Activated CD4-positive, CD25-positive, alpha-beta regulatory T cell treated with anti-CD3 and anti-CD28 coated beads, Interleukin-2, amount 50 U/mL, for 16 hours (primary cell): ENCODE measurements at places on chromosomes 5 and 9.

DNA sequence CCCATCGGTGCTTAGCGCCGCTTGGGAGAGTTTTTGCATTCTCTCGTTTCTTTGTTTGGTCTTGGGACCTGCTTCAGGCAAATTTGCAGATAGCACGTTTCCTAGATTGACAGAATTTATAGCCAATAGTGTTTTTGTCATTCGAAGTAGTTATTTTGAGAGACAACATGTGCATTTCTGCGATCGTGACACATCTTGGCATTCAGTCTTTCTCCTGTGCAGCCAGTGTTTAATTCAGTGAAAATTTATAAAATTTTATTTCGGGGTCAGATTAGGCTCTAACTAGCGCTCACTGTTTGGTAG lies 830 bp downstream of the PRRC1 start:
- no peak for DNase-seq

DNA sequence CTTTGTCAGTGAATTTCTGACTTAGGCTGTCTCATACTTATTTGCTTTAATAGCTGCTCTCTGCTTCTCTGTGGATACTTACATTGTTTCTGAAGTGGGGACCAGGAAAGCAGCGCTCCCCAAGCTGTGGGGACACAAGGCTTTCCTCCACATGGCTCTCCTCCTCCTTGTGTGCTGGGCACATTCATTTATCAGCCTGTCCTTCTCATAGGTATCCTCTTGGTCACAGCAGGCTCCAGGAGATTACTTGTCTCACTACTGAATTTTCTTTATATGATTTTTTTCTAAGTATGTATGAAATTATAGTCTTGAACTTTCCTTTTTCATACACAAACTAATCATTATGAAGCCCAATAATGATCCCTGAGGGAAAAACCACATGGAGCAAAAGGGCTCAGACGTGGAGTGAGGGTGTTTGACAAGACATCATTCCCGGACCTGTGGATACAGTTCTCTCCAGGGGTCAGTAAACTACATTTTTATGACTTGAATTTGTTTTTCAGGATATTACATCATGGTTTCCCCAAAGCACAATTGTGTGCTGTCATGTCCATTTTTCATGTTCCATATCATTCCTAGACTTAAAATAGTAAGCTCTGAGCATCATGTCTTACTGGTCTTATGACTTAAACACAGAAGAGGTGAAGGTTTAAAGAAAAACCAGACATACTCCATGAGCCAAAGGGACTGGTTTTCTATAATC lies 234.5 kb downstream of the PCSK1 start:
- DNase-seq, result no peak

- DNase-seq, result no peak
Measured at GRCh38 chr5:100731768-100732167, 171.3 kb downstream of the ST8SIA4 start.

DNA sequence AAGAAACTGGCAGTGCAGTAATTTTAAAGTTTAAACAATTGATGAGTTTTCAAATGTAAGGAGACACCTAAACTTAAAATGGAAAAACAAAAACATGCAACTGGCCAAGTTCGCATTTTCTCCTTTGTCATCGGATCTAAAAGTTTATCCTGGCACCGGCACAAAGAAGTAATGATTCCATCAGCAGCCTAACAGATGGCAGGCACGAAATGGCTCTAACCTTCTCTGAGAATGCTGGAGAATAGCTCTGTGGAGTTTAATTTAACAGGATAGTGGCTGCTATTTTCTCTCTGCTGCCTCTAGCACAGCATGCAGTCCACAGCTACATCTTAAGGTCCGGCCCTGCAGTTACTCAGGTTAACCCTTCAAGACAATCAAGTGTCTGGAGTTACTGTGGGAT lies 82.2 kb downstream of the PRELID2 start:
- DNase-seq, result no peak

DNA sequence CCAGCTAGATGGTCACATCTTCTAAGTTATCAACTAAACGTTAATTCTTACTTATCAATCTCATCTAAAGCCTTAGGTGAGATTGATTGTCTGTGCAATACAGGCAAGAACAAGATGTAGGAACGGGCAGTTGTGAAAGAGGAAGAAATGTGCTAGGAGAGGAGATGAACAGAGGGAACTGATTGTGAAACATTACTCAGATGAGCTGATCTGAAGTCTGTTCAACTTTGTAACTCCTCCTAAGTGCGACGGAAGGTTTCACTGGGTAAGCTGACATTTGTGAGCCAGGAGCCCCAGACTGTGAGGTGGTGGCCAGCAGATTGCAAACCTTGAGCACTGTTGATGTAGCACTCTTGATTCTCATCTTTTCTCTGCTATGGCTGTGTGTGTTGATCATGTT lies 204.1 kb downstream of the CD180 start:
- DNase-seq, result no peak

DNA sequence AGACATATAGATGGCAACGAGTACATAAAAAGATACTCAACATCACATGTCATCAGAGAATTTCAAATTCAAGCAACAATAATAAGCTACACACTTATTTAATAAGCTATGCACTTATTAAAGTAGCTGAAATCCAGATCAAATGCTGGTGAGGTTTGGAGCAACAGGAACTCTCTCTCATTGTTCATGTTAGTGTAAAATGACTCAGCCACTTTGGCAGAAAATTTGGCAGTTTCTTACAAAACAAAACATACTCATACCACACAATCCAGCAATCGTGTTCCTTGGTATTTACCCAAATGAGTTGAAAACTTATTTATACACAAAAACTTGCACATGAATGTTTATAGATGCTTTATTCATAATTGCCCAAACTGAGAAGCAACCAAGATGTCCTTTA lies 131.5 kb upstream of the NFIL3 start:
- DNase-seq, result no peak

DNA sequence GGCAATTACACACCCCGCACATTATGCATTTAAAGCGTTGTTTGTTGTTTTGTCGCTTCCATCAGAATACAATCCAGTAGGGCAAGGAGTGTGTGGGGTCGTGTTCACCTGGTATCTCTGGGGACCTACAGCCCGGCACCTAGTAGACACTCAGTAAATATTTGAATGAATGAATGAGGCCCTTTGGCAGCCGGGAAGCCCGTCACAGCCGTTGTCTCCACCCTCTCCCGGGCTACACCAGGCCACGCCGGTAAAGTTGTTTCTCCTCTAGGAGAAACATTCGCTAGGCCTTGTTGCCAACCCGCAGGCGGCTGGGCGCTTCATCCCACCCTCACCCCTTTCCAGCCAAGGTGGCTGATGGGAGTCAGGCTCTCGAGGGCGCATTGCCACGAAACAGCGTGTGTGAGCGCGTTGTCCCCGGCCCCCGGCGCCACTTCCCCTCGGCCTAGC lies 876 bp upstream of the JAK2 start:
- peak; percentile 3 for DNase-seq

GRCh38 chr9:134597957-134598883 lies 43.4 kb upstream of the COL5A1 start:
- DNase-seq, result no peak

GRCh38 chr5:88792144-88792840 lies 90.7 kb downstream of the MEF2C start:
- no peak for DNase-seq

- no peak for DNase-seq
Measured at GRCh38 chr9:76512826-76513225, 53.8 kb downstream of the GCNT1 start.

GRCh38 chr9:94627287-94627686 lies 12.0 kb downstream of the FBP1 start:
- no peak for DNase-seq

DNA sequence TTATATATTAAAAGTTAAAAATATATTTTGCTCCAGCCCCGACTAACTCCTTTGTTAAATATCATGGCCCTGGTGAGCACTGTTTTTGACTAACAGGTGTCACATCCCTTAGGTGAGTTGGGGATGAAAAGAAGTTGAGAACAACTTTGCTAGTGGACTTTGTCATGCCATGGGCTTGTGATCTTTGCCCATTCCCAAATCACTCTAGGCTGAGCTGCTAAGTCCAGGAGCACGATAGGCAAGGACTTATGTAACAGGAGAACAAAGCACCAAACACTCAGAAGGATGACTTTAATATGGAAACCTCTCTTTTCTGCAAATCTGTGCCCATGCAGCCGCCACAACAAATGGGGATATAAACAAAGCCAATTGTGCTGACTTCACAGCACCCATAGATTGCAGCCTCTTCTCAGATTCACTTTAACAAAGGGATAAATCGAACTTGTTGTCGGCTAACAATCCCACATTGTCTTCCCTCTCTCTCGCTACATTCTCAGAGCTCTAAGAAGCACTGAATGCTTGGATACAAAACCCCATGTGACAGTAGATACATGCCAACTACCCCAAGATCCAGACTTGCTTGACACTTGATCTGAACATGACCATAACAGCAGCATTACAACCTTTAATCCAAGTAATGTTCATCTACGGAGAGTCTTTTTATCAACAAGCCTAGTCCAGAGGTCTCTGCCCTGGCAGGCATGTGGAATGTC lies 86.8 kb upstream of the CD180 start:
- DNase-seq, result no peak

GRCh38 chr5:30156156-30156555 lies 1037.3 kb upstream of the CDH6 start:
- no peak for DNase-seq

DNA sequence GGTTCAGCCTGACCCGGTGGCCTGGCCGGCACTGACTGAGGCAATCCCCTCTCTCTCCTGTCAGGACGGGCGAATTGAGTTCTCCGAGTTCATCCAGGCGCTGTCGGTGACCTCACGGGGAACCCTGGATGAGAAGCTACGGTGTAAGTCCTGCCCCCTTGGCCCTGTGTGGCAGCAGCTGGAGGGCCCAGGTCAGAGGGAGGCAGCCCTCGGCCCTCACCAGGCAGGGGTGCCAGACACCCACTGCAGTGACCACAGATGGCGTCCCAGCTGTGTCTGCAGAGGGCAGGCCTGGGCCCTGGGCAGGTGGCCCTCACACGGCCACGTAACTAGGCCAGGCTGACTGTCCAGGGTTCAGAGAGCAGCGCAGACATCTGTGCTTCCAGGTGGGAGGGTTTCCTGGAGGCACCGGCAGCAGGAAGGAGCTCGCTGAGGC lies 45.9 kb upstream of the HMCN2 start:
- DNase-seq, result no peak

GRCh38 chr5:96381526-96381925 lies 51.5 kb downstream of the PCSK1 start:
- no peak for DNase-seq

DNA sequence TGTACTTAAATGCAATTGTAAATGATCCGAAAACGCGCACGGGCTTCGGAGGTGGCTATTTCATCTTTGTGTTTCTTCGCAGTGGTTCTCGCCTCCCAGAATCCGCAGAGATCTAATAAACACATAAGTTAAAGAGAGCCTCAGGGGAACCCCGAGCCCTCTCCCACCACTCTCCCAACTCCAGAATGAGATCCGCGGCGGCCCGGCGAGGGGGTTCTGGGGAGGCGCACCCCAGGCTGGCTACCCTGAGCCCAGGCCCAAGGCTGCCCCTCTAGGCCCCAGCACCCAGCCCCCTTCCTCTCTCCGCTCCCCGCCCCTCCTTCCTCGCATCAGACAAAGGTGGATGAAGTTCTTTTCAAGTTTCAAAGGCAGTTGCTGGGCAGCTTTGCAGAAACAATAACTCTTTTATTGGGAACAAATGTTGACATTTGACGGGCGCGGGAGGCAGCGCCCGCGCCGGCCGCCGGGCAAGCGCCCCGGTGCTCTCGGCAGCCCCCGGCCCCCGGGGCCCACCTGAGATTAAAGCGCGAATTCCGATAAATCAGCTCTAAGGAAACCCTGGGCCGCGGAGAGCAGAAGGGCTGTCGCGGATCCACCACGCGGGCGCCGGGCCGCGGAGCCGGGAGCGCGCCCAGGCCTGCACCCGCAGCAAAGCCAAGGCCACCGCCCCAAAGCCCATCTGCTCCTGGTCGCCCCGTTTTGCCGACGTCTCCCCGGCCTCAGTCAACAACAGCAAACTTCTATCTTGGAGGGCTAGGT lies 8.4 kb downstream of the IRX2 start:
- DNase-seq, result no peak

GRCh38 chr9:80013891-80014290 lies 442.1 kb downstream of the TLE4 start:
- DNase-seq, result no peak

DNA sequence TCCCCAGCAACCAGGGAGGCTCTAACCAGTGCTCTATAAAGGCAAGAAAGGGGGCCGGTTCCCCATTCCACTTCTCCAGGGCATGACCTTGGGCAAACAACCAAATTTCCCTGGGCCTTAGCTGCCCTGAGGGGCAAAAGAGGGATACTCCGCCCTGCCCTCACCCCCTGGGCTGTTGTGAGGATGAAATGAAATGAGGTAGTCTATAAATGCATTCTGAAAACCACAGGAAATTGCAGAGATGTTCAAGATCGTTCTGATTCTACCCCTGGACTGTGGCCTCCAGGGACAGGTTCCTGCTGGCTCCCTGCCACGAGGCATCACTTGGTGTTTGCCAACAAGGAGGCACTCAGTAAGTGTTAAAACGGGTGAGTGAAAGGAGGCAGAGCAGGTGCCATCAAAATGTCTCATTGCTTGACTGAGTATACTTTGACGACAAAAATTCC lies 5.7 kb downstream of the RAPGEF1 start:
- no peak for DNase-seq

DNA sequence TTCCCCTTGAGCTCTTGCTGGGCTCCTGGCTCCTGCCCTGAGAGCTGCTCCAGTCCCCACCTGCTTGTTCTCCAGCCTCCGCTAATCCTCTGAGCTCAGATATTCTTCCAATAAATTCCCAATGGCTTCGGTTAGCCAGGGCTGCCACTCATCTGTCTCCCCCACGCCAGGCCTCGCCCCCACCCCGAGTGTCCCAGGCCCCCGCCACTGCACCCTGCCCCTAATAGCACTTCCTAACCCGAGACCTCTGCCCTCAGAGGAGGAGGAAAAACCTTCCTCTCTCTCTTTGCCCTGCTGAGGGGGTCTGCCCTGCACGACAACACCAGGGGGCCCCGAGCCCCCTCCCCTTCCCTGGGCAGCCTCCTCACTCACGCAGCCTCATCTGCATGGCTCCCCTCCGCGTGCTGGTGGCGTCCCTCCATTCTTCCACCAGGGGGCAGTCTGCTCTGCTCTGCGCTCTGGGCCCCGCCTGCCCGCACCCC lies 5.4 kb upstream of the LCN15 start:
- DNase-seq, result no peak

DNA sequence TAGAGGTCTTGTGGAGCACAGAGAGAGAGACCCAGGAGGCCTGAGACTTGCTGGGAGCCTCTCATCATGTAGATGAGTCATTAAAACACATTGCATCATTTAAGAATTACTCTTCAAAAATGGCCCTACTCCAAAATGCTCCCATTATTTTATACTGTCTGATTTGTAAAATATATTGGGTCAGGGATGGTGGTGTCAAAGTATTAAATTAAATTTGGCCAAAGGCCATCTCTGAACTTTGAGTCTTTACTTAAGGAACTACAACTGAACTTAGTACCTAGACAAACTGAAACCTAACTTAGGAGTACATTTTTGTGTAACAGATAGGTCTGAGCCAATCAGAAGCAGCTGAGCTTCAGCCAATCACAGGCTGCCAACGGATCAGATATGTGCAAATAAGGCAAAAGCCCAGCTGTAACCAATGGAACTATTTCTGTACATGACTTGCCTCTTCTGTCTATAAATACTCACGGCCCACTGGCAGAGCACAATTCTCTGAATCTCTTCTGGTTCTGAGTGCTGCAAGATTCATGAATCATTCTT lies 657.2 kb downstream of the TLE1 start:
- DNase-seq, result no peak
